ENCODE measurements at places on chromosomes 3 and 15.

DNA sequence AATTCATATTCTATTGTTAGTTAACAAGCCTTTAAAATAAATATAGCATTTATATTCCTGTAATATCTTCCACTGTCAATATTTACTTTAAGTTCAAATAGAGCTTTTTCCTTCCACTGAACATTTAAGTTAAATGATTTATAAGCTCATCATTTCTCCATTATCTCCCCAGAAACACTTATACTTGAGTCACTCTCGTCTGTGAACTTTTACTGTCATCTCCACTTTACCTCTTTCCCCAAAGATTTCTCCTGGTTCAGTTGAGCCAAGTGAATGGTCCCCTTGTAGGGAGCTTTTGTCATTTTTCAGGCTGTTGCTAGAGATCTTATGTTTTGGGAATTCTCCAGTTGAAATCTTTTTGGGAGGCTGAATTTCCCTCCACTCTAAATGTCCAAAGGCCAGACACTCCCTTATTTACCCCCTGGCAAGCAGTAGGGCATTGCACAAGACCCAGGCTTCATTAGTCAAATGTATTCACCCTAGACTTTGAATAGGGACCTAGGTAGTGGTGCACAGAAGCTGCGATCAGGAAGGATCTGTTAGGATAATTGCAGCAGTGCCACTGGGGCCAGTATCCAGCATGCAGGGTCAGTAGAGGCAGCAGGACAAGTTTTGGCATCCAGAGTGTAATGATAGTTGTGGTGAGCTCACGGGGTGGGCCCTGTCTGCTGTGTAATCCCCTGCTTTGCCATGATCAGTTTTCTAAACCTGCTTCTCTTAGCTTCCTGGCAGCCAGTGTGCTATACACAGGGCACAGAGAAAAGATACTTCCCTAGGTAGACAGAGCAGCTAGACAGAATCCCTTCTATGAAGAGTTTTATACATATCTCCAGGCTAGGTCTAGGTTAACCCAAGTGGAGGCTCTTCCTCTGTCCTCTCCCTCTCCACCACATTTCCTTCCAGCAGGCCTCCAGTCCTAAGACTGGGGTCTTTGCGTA is 356.5 kb upstream of the SLCO3A1 start:
- DNase-seq = no peak

GRCh38 chr3:26406636-26407035 is 215.9 kb upstream of the LRRC3B start:
- DNase-seq = no peak

GRCh38 chr3:69200384-69201068 is 78.1 kb upstream of the LMOD3 start:
- peak; percentile 67 for DNase-seq

- DNase-seq = peak; percentile 93
These were observed at the start of gene SPPL2A for GRCh38 chr15:50765195-50765967. TSS of gene SPPL2A (minus strand) at chr15:50765706. CDS start at chr15:50765533, 173 bp downstream.

Data from muscle of leg (tissue), 16 donors.